ENCODE measurements at places on chromosomes 7 and 10.

- no peak for DNase-seq
These were observed 143.7 kb downstream of the EGFR start for GRCh38 chr7:55162476-55162875.

DNA sequence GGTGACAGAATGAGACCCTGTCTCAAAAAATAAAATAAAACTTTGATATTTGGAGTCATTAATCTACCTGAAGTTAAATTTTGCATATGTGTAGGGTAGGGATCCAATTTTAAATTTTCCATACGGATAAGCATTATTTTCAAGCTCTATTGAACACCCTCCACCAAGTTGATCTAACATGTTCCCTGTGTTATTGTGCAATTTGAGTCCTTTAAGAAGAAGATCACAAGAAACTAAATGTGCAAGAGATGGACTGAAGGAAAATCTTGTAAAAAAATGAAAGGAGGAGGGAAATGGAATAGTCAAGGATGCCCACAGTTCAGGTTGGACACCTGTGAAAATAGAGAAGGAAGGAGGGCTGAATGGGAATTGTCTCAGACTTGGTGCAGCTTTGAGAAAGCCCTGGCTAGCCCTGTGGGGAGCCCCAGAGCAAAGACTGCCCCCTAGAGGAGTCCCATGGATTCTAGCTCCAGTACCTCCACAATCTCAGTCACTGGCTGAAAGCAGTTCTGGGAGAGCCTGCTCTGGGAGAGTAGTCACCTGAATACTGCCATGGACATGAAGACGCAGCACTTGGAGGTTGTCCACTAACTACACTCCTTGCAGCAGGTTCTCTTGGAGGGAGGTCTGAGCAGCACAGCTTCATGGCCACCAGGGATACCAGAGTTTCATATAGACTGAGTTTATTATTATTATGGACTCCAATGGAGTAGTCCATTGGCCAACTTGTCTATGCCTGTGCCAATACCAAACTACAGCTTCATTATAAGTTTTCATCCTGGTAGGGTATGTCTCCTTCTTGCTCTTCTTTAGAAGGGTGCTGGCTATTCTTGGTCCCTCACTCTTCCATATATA, 5.7 kb upstream of the TIAL1 start:
- DNase-seq: no peak

- no peak for DNase-seq
These were observed 41.1 kb upstream of the RET start for GRCh38 chr10:43035800-43036199.

DNA sequence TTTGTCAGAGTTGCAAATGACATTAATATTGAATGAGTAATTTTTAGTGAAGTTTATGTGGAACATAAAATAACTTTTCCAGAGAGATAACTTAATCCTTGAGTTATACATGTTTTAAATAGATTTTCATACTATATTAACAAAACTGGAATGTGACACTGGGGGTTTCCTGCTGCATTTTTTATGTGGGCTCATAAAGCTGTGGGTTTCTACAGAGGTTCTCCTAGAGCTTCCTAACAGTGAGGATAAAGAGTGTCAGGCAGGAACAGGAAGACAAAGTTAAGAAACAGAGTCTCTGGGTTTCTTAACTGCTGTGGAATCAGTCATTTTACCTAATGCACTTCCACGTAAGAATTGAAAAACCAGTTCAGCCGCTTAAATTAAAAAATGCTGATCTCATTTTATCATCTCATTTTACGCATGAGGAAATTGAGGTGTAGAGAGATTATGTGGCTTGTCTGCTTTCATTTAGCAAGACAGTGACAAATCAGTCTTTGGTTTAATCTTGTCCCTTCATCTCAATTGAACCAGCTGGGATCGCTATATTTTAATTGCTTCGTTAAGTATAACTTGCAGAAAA, 5.0 kb downstream of the CD36 start:
- DNase-seq: no peak

GRCh38 chr7:132123773-132124172, 452.5 kb downstream of the PLXNA4 start:
- DNase-seq: no peak

DNA sequence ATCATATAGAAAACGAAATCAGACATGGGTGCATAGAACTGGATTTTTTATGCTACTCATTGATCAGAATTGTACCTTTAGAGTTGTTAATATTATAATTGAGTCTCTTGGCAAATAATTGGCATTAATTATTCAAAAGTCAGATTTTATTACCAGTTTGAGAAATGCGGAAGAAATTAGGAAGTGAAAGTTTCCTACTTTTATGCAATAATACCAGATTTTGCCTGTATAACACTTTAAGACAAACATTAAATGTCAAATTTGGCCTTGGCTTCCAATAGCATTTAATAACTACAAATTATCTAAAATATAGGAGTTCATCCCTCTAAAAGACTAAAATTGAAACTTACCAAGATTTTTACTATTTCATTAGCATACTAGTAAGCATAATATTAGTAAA, 6.8 kb upstream of the TFEC start:
- DNase-seq: no peak

- no peak for DNase-seq
These were observed 229.9 kb upstream of the PRSS1 start for GRCh38 chr7:142519079-142520078.

GRCh38 chr7:30657131-30657530, 25.1 kb downstream of the CRHR2 start:
- DNase-seq: no peak

DNA sequence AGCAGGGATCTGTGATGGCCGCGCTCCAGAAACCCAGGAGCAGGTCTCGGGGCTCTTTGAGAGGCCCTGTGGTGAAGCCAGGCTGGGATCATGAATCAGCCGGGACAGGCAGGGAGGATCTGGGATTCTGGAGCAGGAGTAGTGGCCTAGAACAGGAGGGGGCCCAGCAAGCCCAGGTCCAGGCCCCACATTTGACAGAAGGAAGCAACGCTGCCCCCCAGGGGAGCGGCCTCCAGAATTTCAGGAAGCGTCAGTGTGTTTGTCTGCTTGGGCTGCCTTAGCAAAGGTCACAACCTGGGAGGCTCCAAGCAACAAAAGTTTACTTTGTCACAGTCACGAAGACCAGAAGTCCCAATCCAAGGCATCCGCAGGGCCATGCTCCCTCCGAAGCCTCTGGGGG, 36.8 kb downstream of the CLRN3 start:
- DNase-seq: no peak

DNA sequence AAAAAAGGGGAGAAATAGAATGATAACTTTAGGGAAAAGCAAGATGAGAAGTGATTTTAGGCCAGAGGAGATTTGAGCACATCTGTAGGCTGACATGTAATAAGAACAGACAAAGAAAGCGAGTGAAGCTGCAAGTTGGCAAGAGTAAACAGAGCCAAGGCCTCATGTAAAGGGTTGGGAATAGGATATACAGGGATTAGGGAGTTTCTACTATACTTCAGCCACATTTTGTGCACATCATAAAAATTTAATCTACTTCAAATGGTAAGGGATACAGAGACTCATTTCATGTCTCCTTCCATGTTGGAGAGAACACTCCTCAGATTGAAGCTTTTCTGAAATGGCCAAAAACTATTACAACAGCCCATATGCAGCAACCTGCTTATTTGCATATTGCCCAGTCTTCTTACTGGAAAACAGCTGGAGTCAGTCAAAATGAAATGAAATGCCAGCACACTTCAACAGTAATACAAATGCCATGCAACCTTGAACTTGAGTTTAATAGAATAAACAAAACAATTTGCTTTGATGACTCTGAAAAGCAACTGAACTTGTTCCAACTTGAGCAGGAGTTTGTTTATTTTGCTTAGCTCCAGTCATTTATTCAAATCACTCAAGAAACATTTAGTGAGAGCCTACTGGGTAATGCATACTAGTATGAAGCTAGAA, 49.9 kb downstream of the NRCAM start:
- DNase-seq: no peak

DNA sequence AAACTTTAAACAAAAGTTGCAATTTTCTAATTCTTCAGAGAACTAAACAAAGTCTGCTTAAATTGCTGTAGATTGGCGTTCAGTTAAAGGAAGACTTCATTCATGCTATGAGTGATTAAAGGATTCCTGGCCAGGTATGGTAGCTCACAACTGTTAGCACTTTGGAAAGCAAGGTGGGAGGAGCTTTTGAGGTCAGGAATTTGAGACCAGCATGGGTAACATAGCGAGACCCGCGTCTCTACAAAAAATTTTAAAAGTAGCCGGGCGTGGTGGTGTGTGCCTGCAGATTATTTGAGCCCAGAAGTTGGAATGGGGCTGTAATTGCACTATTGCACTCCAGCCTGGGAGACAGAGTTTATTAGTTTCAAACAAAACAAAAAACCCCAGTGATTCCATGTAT, 13.5 kb upstream of the SCRN1 start:
- DNase-seq: no peak

- DNase-seq: no peak
These were observed at the start of gene PAX2 for GRCh38 chr10:100744987-100745881. PAX2 (plus strand) TSS chr10:100745582; CDS start chr10:100746261, 679 bp downstream.

GRCh38 chr7:134374291-134374690, 57.6 kb upstream of the SLC35B4 start:
- no peak for DNase-seq

GRCh38 chr7:44122529-44122928, 819 bp downstream of the POLD2 start:
- DNase-seq: no peak

DNA sequence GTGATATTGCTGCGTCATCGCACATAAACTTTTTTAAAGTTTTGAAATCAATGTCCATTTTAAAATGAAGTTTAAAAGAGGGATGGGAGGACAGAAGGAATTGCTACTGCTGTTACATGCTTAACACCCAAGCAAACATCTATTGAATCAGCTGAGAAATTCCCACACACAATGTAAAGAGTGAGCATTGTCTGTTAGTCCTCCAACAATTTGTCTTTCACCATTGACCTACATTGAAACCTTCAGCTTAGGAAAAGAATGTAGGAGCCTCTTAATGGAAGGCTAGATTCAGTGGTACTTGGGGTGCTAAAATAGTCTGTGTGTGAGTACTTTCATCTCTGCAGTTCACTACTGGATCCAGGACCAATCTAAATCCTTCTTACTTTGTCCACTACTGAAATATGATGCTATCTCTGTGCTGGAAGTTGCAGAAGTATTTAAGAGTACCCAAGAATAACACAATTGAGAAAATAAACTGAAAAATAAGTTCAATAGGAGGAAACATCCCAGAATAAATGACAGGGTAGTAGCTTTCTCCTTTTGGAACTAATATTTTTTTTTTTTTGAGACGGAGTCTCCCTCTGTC, 23.8 kb upstream of the FBXW4 start:
- no peak for DNase-seq

DNA sequence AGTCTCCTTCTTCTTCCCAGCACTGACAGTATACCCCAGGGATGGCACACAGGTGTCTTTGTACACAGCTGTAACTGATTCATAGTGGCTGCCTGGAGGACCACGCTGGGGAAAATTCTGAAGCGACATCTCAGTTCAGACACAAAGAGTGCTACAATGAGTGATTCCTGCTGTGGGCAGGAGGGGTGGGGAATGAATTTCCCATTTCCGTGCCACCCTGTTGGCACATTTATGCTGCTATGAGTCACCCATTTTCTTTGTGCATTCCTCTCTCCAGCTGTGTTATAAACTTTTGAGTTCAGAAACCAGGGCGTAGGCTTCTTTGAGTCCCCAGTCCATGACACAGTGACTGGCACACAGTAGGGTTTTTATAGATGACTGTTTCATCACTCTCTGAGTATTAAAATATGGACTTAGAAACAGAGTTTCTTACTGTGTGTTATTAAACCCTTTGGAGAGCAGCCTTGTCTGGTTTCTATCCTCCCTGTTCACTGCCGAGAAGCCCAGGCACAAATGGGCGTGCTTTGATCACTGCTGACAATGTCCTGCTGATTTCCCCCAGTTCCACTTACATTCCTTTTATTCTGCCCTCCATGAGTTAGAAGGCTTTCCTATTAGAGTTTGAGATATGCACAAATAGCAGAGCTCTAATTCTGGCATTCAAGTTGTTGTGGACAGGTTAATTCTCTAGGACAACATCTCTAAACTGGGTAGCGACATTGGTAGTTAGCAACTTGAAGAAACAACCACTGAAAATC, 24.0 kb upstream of the NPS start:
- DNase-seq: no peak

DNA sequence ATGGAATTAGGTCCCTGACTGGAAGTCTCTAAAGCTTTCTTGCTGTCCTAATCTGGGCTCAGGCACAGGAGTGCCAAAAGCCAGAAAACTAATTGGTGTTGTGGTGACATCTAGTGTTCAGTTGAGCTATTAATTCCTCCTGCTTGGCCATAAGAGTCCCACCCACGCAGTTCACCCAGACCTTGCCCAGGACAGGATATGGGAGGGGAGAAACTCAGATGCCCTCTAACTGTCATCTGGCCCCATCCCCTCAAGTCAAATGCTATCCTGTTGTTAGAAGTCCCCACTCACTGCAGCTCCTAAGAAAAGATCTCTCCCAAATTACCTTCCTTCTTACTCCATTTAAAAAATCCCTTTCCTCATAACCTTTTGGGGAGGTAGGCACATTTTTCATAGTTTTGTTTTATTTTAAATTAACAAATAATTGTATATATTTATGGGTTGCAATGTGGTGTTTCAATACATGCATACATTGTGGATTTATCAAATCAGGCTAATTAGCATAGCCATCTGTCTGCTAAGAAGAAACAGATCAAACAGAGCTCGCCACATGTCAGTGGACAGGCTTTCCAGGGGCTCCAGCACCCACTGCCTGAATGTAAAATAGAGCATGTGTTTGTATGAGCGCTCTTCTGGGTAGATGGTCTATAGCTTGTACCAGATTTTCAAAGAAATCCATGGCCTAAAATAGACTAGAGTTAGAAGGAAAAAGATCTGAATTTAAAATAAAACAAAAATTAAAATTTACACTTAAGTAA, 84.0 kb downstream of the GSAP start:
- DNase-seq: peak; percentile 22

DNA sequence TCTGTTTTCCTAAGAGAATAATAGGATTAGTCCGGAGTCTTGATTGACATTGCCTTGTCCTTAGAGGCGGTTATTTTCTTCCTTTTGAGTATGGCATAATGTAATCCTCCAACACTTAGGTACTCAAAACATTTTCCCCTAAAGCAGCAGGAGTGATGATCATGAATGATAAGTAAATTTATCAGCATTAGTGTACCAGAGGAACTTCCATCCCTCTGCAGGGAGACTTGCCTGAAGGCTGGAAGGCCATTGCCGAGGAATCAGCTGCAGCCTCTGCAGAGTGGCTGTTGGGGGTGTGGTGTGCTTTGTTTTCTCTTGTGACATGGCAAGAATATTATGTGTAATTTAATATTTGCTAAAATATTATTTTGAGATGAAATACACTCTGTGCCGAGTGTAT, 56.8 kb downstream of the RAB11FIP2 start:
- DNase-seq: no peak

GRCh38 chr10:126569513-126570244, 100.8 kb downstream of the C10orf90 start:
- peak; percentile 21 for DNase-seq
